ENCODE measurements at places on chromosomes 6 and 20.

DNA sequence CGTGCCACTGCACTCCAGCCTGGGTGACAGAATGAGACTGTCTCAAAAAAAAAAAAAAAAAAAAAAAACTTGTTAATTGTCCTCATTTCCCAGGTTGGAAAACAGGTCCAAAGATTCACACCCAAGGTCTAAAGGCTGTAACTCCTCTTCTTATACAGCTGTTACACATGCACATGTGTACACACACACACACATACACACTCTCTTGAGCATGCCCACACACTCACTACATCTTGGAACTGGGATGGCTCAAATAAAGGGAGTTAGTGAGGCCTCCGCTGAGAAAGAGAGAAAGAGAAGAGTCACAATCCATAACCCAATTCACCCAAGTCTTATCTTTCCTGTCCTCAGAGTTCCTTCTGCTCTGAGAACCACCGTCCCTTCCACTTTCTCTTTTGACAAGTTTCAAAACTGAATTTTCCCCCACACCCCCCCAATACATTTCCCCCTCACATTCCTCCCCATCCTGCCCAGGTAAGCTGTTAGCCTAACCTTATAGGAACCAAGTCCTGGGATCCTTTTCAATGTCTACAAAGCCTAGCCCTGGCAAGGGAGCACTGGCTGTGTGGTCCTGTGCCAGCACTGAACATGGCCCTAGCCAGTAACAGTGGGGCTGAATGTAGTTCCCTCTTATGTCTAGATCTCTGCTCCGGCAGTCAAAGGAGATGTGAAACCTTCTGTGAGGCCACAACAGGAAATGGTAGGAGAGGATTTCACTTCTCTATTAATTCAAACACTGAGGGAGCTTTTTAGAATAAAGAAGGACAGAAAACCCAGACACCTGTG is 3.2 kb upstream of the HLA-DMB start:
- DNase-seq = no peak

DNA sequence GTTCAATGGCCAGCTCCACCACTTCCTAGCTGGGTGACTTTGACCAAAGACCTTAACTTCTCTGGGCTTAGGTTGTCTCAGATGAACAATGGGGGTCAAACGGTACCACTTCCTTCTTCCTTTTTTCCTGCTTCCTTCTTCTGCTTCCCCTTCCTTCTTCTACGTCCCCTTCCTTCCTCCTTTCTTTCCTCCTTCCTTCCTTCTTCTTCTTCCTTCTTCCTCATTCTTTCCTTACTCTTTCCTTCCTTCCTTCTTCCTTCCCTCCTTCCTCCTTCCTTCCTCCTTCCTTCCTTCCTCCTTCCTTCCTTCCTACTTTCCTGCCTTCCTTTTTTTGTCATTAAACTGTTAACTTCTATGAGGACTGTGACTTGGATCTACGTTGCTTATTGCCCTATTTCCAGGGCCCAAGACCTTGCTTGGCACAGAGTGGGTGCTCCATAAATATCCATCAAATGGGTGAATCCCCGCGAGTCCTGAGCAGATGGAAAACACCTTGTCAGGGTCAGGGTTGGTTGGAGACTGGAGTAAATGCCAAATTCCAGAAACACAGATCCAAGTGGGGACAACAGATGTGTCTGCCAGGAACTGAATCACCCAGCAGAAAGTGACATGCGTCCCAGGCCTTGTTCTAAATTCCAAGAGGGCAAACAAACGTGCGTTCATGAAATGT is 243.3 kb downstream of the PREX1 start:
- DNase-seq = no peak

GRCh38 chr6:37878150-37878710 is 58.7 kb downstream of the ZFAND3 start:
- no peak for DNase-seq

DNA sequence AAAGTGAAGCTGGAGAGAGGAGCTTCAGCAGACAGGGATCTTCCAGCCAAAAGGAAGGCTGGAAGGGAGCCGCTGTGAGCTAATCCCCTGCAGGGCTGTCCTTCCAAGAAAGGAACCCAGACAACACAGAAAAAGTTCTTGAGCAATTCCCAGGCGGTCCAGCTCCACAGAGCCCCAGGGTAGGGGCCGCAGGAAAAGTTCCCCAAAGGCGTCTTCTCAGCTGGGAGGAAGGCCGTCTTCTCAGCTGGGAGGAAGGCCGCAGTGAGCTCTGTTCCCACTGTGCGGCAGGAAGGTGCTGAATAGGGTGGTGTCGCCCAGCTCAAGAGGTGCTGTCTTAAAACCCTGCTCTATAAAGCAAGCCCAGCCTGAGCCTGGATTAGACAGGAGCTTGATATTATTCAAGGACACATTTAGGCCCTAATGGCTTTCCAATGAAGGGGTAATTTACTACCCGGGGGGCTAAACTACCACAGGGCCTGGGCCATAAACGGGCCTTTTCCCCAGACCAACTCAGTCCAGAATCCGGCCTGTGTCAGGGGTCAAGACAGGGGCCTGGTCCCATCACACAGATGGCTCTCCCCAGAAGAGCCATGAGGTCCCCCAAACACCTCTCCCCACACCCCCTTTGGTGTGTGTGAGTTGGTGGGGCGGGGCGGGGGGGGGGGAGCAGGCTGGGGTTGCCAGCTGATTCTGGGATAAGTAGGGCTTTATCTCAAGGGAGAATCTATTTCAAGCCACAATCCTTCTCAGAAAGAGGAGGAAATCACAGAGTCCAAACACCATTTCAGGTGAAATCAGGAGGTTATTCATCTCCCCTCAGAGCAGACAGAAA is 103.6 kb downstream of the NOL4L start:
- DNase-seq = no peak

GRCh38 chr6:37943436-37944058 is 124.0 kb downstream of the ZFAND3 start:
- no peak for DNase-seq

DNA sequence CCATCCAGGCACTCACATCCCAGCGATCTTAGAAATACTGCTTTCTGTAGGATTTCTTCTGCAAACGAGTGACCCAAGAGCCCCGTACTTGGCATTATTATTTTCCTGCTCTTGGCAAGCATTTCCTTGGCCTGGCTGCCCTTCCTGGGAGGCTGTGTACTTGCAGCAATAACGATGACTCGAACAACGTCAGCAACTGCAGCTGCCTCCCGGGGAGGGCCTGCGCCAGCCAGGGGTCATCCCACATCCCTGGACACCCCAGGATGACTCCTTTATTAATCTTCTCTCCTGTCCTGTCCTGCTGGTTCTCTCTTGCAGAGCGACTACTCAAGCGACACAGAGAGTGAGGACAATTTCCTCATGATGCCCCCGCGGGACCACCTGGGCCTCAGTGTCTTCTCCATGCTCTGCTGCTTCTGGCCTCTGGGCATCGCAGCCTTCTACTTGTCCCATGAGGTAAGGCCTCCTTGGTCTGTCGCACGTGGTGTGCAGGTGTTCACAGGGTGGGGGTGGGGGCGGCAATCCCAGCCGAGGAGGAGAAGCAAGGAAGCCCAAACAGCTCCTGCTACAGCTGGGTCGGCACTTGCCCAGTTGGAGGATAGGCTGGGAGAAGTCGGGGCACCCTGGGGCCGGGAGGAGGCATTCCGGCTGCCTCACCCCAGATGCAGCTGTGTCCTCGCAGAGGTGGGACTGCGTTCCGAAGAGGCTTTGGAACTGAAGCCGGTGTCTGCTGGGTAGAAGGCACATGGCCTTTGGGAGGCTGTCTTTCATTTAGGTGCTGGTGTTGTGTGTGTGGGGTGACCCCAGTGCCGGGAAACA is 115.3 kb downstream of the SYNDIG1 start:
- DNase-seq = no peak

DNA sequence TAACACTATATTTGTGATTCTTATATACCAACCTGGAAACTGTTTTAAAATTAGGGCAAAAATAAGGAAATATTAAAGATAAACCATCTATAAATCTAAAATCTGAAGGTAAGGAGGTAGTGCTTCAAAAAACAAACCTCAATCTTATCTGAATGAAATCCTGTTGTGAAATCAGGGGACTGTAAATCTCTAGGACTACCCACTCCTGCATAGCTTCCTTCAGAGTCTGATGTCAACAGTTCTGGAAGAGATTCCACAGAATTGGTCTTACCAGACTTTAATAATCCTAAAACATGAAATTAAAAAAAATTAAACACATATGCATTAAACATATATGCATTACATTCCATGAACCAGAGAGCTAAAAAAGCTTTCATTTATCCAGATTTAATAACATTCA is 51.4 kb downstream of the IBTK start:
- DNase-seq = no peak

GRCh38 chr6:43246301-43247113 is 3.2 kb downstream of the TTBK1 start:
- DNase-seq = no peak

GRCh38 chr6:44868335-44868668 is 459.8 kb upstream of the RUNX2 start:
- DNase-seq = no peak

GRCh38 chr6:73263570-73263909 is 544 bp upstream of the KHDC1 start:
- DNase-seq = no peak

- DNase-seq = no peak
These were observed 25.1 kb upstream of the TCFL5 start for GRCh38 chr20:62886709-62887058.

DNA sequence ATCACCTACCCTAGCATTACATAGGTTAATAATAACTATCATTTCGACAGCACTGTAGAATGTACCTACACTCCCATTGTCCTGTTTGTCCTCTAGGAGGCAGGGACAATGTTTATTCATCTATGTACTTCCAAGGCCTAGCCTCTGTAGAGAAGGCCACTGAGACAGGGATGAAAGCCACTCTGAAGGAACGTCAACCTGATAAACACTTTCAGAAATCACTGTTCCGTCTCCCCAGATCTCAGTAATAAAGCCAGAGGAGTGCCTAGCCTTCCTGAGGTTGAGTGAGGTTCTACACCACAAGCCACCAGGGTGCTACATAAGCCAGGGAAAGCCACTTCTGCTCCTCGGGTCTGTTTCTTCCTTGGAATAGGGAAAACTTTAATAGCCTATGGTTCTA is 44.8 kb downstream of the POPDC3 start:
- DNase-seq = no peak

GRCh38 chr6:150352321-150353296 is 16.2 kb upstream of the IYD start:
- DNase-seq = no peak

- no peak for DNase-seq
These were observed 25.2 kb downstream of the ILRUN start for GRCh38 chr6:34671367-34671766.

DNA sequence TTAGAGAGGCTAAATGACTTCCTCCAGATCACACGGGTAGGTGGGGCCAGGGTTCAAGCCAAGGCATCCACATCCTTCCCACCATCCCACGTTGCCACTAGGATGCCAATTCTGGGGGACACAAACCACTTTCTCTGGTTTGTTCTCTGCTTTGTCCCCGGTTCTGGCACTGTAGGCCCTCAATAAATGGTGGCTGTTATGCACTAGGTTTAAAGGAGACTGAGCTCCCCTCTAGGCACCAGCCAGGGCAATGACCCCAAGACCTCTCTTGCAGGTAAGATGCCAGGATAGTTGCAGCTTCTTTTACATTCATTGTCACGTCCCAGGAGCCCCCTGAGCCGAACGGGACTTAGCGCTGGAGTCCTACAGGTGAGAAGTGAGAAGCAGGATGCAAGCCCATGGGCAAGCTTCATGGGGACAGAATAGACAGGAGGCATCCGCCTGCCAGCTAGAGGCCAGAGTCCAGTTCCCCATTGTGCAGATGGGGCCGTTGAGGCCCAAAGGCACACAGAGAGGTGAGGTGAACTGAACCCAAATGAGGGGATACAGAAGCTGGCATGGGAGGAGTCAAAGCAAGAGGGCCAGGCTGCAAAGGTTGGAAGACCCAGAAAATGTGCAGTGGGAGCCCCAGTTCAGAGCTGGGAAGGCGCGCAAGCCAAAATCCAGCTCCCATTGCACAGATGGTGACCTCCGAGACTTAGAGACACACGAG is 677 bp downstream of the PXMP4 start:
- DNase-seq = no peak

- DNase-seq = no peak
These were observed 1.1 kb downstream of the AIG1 start for GRCh38 chr6:143061597-143062385.

DNA sequence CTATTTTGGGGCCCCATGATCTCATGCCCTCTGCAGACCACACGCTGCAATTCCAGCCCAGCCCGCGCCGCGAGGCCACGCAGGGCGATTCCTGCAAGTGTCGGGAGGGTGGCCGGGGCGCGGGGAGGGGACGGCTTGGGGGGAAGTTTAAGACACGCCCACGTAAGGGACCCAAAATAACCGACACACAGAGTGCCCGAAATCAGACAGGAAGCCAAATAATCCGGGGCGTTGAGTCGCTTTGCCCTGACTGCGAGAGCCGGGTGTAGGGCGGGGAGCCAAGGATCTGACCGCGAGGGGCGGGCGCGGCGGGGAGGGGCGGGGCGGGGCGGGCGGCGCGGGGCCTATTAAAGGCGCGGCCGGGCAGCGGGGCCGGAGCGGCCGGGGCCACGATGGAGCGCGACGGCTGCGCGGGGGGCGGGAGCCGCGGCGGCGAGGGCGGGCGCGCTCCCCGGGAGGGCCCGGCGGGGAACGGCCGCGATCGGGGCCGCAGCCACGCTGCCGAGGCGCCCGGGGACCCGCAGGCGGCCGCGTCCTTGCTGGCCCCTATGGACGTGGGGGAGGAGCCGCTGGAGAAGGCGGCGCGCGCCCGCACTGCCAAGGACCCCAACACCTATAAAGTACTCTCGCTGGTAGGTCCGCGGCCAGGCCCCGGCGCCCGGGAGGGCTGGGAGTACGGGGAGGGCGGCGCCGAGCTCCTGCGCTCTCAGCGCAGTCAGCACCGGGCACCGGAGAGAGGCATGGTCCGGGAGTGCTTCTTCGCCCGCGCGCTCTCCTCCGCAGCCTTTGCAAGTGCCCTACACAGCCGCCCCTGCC is at the start of gene ENPP1:
ENPP1 (plus strand) TSS at position 377 of the 816 bp plus-strand sequence; CDS start at position 393, 16 bp downstream.
- DNase-seq = peak; percentile 22

DNA sequence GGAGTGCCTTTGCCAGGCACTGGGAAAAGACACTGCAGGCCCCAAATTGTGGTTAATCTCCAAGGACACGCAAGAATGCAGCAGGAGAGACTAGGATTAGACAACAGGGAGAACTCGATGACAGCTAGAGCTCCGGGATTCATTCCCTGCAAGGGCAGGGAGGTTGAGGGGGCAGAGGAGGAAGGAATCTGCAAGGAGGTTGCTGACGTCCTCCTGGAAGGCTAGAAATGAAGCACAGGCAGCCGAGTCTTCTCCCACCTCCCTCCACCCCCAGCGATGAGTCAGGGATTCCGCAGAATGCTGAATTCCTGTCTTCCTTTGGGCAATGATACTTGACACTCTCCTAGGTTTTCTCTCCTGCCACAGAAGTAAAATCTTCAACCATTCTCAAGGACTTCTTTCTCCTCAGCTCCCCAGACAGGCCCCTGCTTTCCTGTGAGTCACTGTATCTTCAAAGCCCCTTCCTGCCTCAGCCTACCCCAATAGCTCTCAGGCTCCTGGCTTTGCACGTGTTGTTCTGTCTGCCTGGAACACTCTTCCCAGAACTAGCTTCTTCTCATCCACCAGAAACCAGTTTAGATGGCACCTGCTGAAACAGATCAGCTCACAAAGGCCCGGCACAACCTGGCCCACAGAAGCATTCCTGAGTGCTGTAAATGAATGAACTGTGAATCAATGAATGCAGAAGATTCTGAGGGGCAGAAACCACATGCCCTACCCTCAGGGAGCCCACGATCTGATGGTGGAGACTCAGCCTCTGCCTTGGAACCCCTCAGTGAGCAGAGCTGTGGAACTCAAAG is 85.6 kb downstream of the MRPL14 start:
- DNase-seq = no peak
